NCI-H187 (cell line): ENCODE measurements at places on chromosomes 5 and 9.
A peak's percentile ranks its signal among the peaks of the same experiment; 100 is the strongest.

- no peak for DNase-seq
These were observed 184.5 kb downstream of the TRIO start for GRCh38 chr5:14327624-14328023.

- DNase-seq = no peak
These were observed 49.3 kb upstream of the TTC23L start for GRCh38 chr5:34789639-34790038.

DNA sequence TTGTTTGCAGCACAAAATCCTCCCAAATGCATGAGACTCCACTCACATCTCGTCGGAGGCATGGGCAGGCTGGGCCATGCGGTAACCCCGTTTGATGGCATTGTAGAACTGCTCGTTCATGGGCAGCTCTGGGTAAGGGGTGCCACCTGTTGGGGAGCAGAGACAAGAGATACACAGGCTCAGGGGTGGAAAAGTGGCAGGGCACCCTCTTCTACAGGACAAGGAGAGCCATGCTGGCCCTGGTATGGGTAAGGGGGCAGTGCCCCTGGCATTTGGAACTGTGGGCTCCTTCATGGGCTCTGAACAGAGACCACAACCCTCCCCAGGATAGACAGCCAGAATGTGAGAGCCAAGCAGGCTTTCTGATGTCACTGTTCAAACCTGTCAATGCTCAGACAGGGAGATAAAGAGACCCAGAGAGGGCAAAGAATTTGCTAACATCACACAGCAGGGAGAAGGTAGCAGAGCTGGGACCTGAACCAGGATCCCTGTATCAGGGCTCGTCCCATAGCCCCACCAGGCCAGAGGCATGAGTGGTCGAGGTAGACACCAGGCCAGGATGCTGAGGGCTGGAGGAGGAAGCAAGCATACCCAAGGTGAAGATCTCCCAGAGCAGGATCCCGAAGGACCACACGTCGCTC lies 33.2 kb upstream of the CSF1R start:
- no peak for DNase-seq

GRCh38 chr9:89677702-89678395 lies 73.0 kb downstream of the GADD45G start:
- peak; percentile 47 for DNase-seq

DNA sequence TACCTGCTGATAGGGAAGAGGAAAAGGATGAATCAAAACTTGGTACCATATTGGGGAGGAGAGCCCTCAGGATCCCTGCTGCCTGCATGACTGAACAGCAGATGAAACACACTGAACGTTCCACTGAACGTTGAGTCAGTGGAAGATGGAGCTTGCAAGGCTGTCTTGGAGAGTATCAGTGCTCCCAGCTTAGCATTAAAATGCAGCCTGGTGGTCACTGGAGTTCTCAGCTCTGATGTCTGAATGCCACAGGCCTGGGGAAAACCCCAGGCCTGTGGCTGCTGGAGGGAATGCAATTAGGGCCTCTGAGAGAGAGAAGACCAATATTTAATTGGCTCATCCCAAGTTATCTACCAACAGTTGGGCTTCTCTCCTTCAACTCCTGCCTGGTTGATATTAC lies 54.5 kb downstream of the PDE4D start:
- DNase-seq = no peak

DNA sequence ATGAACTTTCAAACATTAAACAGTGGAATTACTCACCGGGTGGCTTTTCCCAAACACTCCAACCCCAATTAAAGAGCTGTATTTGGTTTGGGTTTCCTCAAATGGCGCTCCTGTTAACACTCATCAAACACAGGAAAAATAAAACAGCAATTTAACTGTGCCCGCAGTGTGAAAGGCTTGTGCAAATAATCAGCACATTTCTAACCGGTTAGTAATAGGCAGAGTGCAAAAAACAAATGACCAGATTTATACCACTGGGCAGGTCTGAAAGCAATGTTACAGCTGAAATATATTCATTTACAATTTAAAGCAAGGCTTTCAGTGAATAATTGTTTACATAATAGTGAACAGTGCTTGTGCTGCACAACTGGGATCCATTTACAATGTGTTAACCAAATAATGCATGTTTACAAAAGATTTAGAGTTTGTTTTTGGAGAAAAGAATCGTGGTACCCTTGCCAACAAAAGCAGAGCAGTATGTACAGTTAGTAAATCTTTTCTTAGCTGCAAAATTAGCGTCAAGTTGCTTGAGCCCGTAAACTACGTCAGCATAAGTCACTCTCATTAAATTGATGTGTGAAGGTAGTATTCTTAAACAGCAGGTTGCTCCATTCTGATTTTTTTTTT lies 662.9 kb upstream of the ZNF608 start:
- DNase-seq = no peak

- no peak for DNase-seq
These were observed 47.4 kb upstream of the BARX1 start for GRCh38 chr9:94002316-94003140.
